SK-N-SH (cell line): ENCODE measurements at places on chromosomes 11 and 22.

DNA sequence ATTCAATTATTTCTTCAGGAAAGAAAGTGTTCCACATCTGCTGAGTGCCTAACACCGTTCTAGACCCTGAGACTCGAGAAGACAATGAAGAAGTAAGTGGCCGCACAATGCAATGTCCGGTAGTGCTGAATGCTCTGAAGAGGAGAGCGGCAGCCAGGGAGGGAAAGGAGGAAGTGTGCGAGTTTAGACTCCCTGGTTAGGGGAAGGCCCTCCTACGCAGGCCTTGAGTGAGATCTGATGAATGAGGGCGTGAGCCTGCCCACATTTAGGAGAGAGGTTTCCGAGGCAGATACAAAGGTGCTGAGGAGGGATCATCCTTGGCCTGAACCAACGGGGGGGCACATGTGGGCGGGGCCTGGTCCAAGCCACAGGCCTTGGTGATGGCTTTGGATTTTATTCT is 558.6 kb downstream of the NTM start:
- DNase-seq: no peak

DNA sequence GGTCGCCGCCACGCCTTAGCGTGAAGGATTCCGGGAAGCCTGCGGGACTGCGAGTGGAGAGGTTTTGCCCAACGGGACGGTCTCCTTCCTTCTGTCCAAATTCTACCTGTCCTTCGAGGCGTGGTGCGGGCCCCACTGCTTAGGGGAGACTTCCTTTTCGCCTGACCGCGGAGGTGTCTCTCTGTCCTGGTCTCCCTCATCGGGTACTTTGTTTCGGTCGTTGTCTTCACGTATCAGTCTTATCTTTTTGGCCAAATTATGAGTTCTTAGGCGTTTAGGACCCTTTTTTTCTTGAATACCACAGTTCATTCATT is 388 bp downstream of the HINFP start:
- DNase-seq: no peak

GRCh38 chr22:46528121-46528610 is 9.3 kb downstream of the CELSR1 start:
- DNase-seq: no peak

- DNase-seq: peak; percentile 54
Measured at GRCh38 chr22:27718186-27719035, 83.1 kb downstream of the MN1 start.

DNA sequence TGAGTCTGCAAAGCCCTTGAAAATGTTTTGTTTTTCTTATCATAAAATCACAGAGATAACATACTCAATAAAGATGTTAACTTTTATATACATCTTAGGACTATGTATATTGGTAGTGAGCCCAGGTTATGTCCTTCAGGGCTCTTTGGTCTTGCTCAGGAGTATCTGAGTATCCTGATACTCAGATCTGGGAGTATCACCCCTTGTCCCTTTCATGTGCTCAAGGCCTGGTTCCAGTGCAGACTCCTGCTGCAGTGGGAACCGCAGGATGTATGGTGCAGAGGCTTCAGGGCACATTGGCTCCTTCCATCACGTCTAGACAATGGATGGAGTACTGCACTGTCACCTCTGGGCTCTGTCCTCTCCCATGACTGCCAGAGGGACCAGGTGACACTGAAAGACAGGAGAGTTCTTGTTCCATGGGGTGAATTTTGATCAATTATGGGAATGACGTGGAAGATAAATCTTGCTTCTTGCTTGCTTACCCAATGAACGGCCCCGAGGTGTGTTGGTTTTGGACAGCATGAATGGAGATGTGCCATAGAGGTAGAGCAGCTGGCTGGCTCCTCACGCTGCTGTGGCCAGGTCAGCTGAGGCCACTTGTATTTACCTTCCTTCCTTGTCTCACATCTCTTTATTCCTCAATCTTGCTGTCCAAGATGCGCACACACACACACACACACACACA is 215.5 kb downstream of the ARHGAP42 start:
- no peak for DNase-seq
